ENCODE measurements at places on chromosomes 2 and 18. TPM values are rescaled to one million over a fixed set of nuclear protein-coding genes. Genes with fewer than 3 reads are reported as not detected.

GRCh38 chr18:60064271-60064670 lies 164.5 kb downstream of the PMAIP1 start:
- no peak for DNase-seq

ARHGAP15 gene
- not detected for total RNA-seq

- DNase-seq: no peak
Measured at GRCh38 chr2:135985826-135986393, 484 bp upstream of the DARS1 start.

DNA sequence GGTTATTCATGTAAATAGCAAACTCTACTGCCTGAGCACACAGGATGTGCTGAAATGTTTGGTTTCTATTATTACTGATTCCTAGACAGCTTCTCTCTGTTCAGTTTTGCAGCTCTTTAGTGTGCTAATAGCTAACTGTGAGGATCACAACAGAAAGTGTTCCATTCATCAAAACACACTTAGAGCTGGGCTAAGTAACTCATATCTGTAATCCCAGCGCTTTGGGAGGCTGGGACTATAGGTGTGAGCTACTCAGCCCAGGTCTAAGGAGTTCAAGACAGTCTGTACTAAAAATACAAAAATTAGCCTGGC lies 63.2 kb downstream of the MOGAT1 start:
- no peak for DNase-seq

DNA sequence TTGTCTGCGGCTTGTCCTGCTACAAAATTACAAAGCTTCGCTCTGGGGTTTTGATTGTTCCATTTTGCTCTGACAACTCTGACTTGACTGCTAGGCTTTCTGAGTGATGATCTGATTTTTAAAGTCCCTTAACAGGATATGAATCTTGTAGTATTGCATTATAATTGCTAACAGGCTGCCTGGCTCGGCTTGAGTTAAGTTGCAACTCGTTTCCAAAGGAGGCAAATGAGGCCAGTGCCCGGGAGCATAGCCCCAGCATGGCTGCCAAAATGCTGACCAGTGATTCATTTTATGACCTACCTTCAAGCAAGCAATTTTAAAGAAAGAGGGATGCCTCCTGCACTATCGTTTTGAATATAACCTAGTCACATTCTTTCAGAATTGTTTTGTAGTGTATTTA lies 135.4 kb downstream of the COL6A3 start:
- DNase-seq: no peak

- DNase-seq: no peak
Measured at GRCh38 chr2:134142341-134142738, 111.5 kb upstream of the MGAT5 start.

UPP2 gene
- total RNA-seq: not detected

GRCh38 chr2:173866874-173867618 lies 98.1 kb downstream of the SP3 start:
- no peak for DNase-seq

DNA sequence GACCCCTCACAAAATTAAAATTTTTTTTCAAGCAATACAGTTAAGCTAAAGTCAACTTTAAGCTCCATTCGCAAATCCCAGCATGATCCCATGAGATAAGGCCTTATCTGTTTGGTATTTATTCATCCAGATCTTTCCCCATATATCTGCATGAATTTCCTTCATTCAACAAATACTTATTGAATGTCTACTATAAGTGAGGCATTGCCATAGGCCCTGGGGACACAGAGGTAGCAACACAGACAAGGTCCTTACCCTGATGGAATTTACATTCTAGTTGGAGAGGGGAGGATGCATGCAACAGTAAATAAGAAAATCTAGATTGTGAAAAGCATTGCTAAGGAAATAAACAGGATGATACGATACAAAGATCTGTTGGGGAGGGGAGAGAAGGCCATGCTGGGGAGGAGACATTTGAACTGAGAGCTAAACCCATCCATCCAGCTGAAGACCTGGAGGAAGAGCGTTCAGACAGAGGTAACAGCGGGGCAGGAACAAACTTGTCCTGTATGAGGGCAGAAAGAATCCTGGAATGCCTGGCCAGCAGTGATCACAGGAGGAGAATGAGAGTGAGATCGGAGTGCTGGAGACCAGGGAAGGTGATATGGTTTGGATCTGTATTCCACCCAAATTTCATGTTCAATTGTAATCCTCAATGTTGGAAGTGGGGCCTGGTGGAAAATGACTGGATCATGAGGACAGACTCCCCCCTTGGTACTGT lies 71.6 kb downstream of the SDC1 start:
- peak; percentile 7 for DNase-seq

GRCh38 chr18:49431165-49431962 lies 29.1 kb downstream of the DYM start:
- peak; percentile 39 for DNase-seq

- DNase-seq: no peak
Measured at GRCh38 chr2:139271149-139271548, 491.0 kb upstream of the NXPH2 start.

DNA sequence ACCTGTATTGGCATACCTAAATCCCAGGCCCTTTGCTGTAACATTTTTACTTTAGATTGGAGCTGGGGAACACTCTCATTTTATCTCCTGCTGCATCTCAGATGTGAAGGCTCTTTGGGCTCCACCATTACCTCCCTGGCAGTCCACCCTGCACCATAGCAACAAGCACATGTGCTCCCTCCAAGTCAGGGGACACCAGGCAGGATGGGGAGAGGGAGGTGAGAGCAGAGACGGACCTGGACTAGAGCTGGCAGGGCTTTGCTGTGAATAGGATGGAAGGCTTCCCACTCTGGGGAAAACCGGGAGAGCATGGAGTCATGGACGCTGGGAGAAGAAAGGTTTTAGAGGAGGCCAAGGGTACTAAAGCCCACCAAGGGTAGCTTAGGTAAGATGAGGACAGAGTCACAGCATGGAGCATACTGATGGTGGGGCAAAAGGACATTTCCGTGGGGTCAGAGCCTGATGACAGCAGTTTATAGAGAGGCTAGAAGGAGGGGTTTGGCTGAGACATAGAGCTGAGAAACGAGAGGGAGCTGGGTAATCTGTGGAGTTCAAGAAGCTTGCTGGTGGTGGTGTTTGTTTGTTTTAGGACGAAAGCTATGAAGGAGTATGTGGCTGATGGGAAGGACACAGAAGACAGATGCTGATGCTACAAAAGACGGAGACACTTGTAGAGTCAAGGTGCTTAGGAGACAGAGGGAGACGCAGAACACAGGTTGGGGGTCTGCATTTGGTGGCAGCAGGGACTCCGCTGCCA lies 134.8 kb downstream of the COL6A3 start:
- no peak for DNase-seq

C2orf15 gene
- total RNA-seq: 6.2 TPM

DNA sequence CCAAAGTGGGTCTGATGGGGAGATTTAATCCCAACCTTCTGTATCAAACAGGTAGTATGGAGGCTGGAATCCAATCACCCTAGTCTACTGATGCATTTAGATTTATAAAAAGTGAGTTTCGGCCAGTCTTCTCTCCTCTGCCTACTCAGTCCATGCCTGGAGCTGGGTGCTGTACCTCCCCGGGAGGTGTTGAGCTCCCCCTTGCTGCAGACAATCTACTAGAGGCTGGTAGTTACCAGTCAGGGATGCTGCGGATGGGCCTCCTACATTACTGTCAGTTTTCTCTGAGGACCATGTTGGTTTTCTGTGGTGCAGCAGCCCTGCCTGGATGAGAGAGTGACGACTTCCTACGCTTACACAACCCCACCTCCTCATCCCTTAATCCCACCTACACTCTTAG lies 118.6 kb upstream of the CELF4 start:
- DNase-seq: peak; percentile 30

GRCh38 chr2:47062681-47063537 lies 92.2 kb downstream of the STPG4 start:
- DNase-seq: no peak

FIGN gene
- total RNA-seq: 12.9 TPM

DNA sequence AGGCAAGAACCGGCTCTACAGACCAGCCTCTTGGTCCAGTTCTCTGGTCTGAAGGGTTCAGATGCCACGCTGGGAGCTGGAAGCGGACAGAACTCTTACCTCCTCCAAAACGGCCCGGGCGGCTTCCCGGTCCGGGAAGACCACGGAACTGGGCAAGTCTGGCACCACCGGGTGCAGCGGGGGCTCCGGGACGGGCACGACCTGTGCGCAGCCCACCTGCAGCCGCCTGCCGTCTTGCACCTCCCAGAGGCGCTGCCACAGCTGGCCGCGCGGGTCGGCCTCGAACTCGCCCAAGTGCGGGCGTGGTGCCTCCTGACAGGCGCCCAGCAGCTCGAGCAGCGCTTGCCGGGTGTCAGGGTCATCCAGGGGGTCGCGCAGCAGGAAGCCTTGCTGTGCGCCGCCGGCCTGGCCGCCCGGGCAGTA lies 773 bp downstream of the CMPK2 start:
- DNase-seq: peak; percentile 41

SYT4 gene
- 3.4 TPM for total RNA-seq

- peak; percentile 37 for DNase-seq
Measured at GRCh38 chr2:232901736-232902578, 31.9 kb downstream of the SNORC start.

GRCh38 chr2:52391621-52392020 lies 1359.7 kb upstream of the NRXN1 start:
- no peak for DNase-seq

ALK gene
- not detected for total RNA-seq

RAB17 gene
- total RNA-seq: 31.9 TPM

- DNase-seq: no peak
Measured at GRCh38 chr2:7429733-7430132, 512.5 kb downstream of the RNF144A start.
